LNCaP clone FGC (cell line): ENCODE measurements at places on chromosomes 4 and X.

DNA sequence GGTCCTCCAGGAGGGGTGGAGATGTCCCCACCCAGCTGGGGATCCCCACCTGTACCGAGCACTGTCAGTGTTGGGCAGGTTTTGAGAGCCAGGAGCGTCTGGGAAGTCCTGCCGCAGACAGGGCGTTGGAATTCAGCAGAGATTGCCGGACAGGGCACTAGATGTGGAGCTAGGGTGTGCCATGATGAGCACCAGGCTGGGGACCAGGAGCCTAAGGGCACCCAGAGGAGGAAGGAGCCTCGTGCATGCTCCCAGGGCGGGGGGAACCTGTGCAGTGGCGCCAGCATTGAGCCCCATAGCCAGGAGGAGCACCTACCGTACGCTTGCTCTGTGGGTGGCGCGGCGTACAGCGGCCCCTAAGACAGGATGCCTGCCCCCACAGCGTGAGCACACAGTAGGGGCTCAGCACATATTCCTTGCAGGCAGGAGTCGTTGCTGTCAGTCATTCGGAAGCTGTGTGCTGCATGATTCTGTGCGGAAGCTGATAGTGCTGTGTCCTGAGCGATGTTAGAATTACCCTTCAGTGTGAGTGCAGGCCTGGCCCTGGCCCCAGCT lies 18.8 kb upstream of the TADA2B start:
- DNase-seq, result no peak

GRCh38 chr4:16893141-16893651 lies 5.2 kb downstream of the LDB2 start:
- no peak for DNase-seq

GRCh38 chr4:130922955-130923354 lies 1827.0 kb downstream of the C4orf33 start:
- DNase-seq, result no peak

- no peak for DNase-seq
Observed at GRCh38 chrX:154049209-154050112, 29.8 kb upstream of the IRAK1 start.

GRCh38 chr4:180538384-180539057 lies 1704.7 kb upstream of the TENM3 start:
- DNase-seq, result no peak

DNA sequence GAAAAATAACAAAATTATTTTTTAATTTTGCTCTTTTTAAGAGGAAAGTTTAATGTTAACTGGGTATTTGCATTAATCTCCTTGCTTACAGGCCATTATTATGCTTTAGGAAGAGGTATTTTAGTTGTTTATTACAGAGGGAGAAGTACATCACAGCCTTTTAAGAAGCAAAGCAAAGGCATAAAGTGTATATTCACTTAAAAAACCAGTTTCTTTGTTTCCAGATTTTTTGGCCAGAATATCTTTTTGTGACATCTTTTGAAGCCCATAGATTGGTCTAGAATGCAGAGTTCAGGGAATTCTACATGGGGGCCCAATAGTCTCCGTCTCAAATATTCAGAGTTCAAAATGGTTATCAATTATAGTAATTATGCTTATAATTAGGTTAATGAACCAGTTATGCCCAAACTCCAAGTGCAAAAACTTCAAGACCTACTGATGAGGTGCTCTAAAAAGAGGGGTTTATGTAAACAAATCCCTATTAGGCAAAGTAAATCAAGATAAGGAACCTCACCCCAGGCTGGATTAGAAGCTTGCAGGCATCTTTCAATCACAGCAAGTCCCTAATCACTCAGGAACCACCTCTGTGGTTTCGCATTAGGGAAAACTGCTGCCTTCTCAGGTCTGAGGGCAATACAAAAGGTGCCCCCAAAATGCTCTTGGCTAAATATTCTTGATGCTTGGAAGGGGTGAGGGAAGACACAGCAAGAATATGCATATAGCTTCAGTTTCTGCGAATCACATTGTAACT lies 1.4 kb downstream of the CXXC4 start:
- no peak for DNase-seq

DNA sequence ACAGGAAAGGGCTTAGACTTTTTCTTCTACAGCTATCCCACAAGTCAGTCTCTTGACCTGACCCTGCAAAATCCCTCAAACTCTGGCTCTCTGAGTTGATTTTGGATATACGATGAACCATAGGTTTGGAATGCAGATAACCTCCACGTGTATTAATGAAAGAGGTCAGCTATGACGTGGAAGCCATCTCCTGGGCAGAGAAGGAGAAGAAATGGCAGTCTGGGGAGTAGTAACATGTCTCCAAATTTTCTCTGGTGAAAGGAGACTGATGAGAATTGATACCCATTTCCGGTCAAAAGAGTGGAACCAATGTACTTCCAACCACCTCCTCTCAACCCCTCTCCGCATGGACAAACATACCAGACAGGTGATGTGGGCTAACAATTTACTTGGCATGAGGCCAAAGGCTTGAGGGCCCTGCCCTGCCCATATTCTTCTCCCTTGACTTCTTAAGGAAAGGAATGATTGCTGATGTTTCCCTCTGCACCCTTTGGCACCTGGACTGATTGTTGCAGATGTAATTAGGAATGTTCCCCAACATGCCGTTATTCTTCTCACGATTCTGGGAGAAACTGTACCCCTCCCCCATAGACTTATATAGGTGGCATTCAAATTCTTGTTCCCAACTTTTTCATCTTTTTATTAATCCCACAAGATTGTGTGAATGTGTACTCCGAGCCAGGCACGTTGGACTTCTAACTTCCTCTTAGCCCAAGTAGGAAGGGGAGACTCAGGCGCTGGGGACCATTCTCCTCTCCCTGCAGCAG lies 580 bp upstream of the PLS3 start:
- DNase-seq, result no peak

DNA sequence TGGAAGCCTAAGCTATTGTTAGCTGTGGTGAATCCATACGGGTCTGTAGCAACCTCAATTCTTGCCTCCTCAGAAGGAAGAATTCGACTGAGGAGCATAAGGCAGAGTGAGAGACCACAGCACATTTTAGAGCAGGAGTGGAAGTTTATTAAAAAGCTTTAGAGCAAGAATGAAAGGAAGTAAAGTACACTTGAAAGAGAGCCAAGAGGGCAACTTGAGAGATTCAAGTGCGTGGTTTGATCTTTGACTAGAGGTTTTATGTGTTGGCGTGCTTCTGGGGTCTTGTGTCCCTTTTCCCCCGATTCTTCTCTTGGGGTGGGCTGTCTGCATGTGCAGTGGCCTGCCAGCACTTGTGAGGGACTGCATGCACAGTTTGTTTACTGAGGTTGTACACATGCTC lies 880.6 kb upstream of the INTU start:
- DNase-seq, result no peak
